ENCODE measurements at places on chromosomes 13 and 19.

DNA sequence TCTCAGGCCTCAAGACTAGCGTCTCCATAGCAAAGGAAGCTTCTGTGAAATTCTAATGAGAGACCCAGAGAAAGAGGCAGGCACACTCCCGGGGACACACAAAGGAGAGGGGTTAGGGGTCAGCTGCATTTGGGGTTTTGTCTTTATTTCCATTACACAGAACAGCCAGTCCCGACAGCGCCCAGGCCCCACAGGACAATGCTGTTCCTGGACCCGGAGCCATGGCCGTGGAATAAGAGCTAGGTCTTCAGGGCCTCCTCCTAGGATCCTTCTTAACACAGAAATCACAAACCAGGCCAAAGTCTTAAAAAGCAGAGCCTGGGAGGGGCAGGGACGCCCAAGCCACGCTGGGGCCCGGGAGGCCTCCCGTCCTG is 22.8 kb downstream of the KCTD15 start:
- no peak for DNase-seq

- no peak for DNase-seq
Observed at GRCh38 chr13:44872751-44873150, 116.5 kb downstream of the NUFIP1 start.

GRCh38 chr13:91291078-91291477 is 56.4 kb upstream of the MIR17HG start:
- DNase-seq: no peak

GRCh38 chr13:55664178-55664577 is 1476.5 kb upstream of the PRR20A start:
- DNase-seq: no peak

GRCh38 chr13:87975035-87975434 is 303.9 kb downstream of the SLITRK5 start:
- DNase-seq: no peak

DNA sequence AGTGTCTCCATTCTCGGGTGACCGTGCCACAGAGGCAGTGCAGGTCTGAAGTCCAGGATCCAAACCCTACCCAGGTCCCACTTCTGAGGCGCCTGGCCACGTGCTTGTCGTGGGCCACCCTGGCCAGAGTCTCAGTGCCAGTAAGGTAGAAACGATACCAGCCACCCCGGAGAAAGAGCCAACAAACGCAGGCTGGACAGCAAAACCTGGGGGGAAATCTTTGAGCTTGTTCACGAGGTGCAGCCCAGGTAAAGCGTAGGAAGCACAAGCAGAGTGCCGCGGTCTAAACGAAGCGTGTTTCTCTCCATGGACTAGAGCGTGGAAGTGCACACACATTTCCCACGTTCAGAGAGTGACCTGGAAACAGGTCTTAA is 95.6 kb downstream of the ATP11A start:
- DNase-seq: no peak
